Effector CD8-positive, alpha-beta T cell (primary cell): ENCODE measurements at places on chromosomes 2 and 18.

GRCh38 chr2:16638946-16639345 is 26.7 kb downstream of the CYRIA start:
- no peak for DNase-seq

DNA sequence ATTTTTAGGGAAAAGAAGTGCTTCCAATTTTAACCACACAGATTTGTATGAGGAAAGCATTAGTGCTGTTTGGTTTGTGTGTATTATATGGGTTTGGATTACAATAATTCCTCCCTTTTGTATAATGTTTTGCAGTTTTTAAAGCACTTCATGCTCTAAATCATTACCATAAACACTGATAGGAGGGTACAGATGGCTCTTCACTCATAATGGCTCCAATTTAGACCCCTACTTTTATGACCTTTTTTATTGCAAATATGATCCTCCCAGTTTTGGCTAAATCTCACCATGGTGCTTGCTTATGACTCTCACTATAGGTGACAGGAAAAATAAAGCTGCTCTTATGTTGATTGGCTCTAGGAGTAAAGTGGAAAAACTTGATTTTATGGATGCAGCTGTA is 23.8 kb upstream of the TMEM17 start:
- DNase-seq = no peak

GRCh38 chr18:61637319-61637718 is 255.5 kb downstream of the RNF152 start:
- DNase-seq = no peak

DNA sequence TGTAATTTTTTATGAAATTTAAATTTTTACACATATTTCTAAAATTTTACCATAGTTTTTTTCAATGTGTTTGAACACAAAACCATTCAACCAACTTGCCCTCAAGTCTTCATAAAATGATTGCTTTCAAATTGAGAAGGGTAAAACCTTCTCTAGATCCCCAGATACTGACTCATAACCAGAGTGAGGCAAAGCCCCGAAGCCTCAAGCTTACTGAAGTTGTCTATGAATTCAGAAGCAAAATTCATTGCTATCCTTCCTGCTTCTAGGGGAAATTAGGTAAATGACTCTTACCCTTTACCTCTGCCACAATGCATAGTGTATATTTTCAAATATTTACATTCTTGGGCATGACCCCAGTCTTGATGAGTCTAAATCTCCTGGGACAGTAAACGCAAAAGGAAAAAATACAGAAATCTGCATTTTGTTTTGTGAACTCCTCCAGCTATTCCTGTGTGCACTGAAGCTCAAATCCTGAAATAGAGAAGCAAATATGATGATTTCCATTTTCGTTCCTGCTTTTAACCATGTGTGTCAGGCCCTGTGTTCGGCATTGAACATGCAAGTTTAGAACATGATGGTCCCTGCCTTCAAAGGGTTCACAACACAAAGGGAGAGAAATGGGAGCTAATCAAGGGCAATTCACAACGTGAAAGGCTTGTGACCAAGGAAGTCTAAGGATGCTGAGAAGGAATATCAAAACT is 246.3 kb downstream of the SUCLG1 start:
- DNase-seq = no peak

- DNase-seq = no peak
These were observed 245.9 kb downstream of the METTL4 start for GRCh38 chr18:2325308-2325849.

DNA sequence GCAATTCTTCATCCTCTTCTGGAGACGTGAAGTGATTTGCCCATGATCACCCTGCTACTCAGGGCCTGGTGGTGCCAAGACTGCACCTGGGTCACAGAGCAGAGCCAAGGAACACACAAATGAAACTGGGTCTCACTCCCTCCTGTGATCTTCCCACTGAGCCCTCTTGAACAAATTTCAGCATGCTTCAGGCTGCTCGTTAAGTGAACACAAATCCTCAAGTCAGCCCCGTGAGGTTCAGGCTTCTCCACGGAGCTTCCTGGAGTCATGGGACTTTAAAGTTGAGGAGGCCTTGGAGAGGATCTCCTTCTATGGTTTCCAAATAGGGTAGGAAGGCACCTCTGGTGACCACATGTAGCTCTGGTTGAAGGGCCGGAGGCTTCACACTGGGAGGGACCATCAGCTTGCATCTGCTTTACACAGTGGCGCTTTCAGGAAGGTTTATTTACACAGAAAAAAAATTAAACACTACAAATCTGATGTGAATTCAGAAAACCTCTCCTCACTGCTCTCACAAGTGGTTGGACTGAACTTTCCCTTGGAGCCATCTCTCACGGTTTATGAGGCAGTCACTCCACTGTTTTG is 255.4 kb downstream of the LOXHD1 start:
- DNase-seq = no peak

DNA sequence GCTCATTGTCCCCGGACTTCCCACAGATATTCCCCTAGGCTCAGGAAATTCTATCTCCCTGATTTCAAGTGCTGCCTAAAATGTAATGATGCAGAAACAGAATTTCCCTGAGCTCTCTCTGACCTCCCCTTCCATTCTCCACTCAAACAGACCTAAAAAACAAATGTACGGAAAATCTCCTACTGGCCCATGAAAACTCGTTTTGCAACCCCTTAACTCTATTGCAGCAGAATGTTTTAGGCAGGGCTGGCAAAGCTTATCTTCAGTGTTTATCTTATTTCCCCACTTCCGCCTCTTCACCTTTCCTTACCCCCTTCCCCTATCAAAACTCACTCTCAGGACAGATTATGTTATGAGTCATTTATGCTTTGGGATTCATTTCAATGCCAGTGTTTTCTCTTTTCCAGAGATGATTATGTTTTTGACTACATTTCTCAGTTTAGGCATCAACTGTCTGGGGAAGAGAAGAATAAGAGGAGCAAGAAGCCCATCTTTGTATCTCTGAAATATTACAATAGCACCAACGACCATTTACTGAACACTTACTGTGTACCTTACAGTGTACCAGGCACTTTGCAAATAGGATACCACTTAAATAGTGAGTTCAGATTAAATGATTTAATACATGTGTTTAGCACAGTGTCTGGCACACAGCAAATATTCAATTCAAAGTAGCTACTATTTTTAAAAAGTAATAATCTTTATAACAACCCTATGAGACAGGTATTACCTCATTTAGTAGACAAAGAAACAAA is 53.9 kb upstream of the STPG4 start:
- DNase-seq = no peak

DNA sequence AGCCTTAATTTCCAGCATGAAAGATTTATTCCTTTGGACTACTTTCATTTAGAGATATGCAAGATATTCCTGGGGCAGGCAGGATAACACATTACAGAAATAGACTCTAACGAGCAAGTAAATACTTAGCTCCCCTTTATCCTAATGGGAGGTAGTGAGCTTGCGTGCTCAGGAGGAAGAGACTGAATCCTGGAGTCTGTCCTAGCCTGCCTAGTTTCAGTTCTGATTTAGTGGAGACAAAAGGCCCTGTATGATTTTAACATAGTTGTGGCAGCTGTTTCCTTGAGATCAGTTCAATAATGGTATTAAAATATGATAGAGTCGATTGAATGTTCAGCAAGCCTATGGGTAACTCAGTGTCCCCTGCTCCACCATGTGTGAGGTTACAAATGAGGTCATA is 109.5 kb downstream of the FMNL2 start:
- DNase-seq = no peak
